Activated naive CD8-positive, alpha-beta T cell treated with anti-CD3 and anti-CD28 coated beads for 36 hours (primary cell): ENCODE measurements at places on chromosomes 5 and 9. TPM values are rescaled to one million over a fixed set of nuclear protein-coding genes. Genes with fewer than 3 reads are reported as not detected.

Gene GPR150
- 0.34 TPM for total RNA-seq

Gene TRAF1
- total RNA-seq, result 170 TPM

Gene NKD2
- 0.66 TPM for total RNA-seq

Gene IL31RA
- not detected for total RNA-seq

Gene PLAC8L1
- total RNA-seq, result not detected

DNA sequence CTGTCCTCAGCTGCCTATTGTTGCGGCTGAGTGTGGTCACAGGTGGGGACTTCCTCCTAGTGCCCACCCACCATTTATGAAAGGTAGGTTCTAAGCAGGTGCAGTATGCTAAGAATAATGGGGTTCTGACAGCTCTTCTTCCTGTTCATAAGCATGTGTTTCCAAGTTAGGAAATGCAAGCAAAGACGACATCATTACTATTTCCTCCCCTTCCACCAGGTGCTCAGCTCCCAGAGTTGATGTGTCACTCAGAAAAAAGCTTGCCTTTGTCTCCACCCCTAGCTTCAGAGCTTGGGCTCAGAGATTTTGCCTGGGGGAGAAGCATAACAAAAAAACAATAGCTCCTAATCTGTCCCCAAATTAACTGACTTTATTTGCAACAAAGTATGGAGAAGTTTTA lies 1076.7 kb downstream of the NR2F1-AS1 start:
- no peak overlapping the region for H3K27ac ChIP-seq
- no peaks in the 10 kb centered on the region for H3K27me3 ChIP-seq
- no peaks in the 10 kb centered on the region for H3K4me1 ChIP-seq
- no peak overlapping the region for H3K4me3 ChIP-seq

GRCh38 chr5:43514471-43514815 lies 505 bp downstream of the C5orf34 start:
- peak overlapping the region; percentile 95 for H3K27ac ChIP-seq
- peak overlapping the region; percentile 92 for H3K4me3 ChIP-seq
- peaks cover 20% of the 10 kb centered on the region for H3K4me1 ChIP-seq
- H3K27me3 ChIP-seq, result no peaks in the 10 kb centered on the region
- peaks cover 23% of the 10 kb centered on the region for H3K36me3 ChIP-seq
- DNase-seq, result no peak

- H3K4me1 ChIP-seq, result no peaks in the 10 kb centered on the region
- no peak for DNase-seq
- no peak overlapping the region for H3K4me3 ChIP-seq
- H3K36me3 ChIP-seq, result no peaks in the 10 kb centered on the region
Observed at GRCh38 chr5:161539016-161539415, 7.5 kb downstream of the GABRB2 start.

- no peak overlapping the region for H3K27ac ChIP-seq
- no peaks in the 10 kb centered on the region for H3K27me3 ChIP-seq
- H3K4me3 ChIP-seq, result no peak overlapping the region
- H3K36me3 ChIP-seq, result peaks cover 24% of the 10 kb centered on the region
Observed at GRCh38 chr5:67146574-67146973, 50.0 kb downstream of the CD180 start.

DNA sequence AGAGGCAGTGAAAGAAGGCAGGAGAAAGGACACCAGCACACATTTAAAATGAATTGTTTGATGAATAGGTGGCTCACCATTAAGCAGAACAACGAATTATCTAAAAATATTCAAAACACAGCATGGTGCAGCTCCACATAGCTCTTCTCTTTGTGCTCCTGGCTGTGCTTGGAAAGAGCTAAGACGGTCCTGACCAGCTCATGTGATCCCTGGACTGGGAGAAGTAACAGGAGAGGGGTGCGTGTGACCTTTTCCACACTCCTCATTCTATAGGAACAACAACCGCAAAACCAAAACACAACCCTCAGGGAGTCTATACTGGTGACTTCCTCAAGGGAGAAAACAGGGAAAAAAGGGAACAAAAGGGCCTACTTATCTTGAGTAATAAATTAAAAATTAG lies 140.5 kb downstream of the DIRAS2 start:
- no peak overlapping the region for H3K4me3 ChIP-seq
- no peak overlapping the region for H3K27ac ChIP-seq
- DNase-seq, result no peak
- H3K27me3 ChIP-seq, result peaks cover 6% of the 10 kb centered on the region
- no peaks in the 10 kb centered on the region for H3K4me1 ChIP-seq

DNA sequence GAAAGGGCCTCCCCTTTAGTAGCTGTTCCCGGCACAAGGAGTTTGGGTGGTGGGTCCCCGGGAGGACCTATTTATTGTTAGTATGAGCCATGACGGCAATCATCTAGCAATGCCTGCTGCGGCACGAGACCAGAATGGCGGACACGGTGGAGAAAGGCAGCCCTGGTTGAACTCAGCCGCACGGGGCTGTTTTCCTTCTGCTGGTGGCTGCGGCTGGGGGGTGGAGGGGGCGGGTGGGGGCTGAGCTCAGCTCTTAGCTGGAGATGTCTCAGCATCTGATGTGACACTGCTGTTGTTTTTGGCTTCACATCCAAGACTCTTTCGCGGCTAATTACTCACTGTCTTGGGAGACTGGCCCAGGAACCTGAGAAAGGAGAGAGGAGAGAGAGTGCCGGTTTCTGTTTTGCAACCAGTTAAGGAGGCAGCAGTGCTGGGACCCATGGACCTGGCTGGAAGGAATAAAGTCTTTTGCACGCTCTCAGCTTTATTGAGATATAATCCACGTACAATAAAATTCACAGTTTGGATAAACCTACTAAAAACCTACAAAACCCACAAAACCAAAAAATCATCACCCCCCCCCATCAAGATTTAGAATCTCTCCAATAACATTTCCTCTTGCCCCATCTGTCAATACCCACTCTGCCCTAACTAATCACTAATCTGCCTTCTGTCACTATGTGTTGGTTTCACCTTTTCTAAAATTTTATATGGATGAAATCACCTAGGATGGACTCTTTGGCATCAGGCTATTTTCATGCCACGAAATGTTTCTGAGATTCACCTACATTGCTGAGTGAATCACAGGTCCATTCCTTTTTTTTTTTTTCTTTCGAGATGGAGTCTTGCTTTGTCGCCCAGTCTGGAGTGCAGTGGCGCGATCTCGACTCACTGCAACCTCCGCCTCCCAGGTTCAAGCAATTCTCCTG lies 81.8 kb upstream of the NEURL1B start:
- H3K27ac ChIP-seq, result no peak overlapping the region
- no peaks in the 10 kb centered on the region for H3K4me1 ChIP-seq
- no peak overlapping the region for H3K4me3 ChIP-seq
- H3K27me3 ChIP-seq, result no peaks in the 10 kb centered on the region
- no peaks in the 10 kb centered on the region for H3K36me3 ChIP-seq
- DNase-seq, result no peak

GRCh38 chr9:114056527-114056926 lies 21.6 kb downstream of the AMBP start:
- H3K4me1 ChIP-seq, result no peaks in the 10 kb centered on the region
- no peak for DNase-seq
- H3K27ac ChIP-seq, result no peak overlapping the region
- H3K27me3 ChIP-seq, result peaks cover under 1% of the 10 kb centered on the region

GRCh38 chr9:37715991-37716505 lies 37.6 kb upstream of the TRMT10B start:
- no peaks in the 10 kb centered on the region for H3K36me3 ChIP-seq
- no peak for DNase-seq
- no peak overlapping the region for H3K27ac ChIP-seq
- peaks cover 9% of the 10 kb centered on the region for H3K27me3 ChIP-seq

DNA sequence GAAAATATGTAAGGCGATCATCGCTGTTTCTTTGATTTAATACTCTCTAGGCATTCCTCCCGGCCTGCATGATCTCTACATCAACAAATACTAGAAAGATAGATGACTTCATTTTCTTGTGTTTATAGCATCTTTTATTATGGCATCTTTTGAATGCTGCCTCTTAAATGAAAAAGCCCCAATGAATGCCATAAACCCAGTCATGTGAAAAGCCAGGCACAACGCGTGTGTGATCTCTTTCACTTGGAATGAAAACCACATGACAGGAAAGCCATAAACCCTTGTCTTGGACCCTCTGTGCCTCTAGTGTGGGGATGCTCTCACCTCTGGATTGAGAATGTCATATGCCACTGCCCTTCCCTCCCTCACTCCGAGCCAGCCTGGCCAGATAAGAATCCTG lies 476.2 kb downstream of the SEMA5A start:
- no peak for DNase-seq
- no peak overlapping the region for H3K4me3 ChIP-seq
- H3K27ac ChIP-seq, result no peak overlapping the region
- no peaks in the 10 kb centered on the region for H3K4me1 ChIP-seq
- H3K36me3 ChIP-seq, result no peaks in the 10 kb centered on the region

DNA sequence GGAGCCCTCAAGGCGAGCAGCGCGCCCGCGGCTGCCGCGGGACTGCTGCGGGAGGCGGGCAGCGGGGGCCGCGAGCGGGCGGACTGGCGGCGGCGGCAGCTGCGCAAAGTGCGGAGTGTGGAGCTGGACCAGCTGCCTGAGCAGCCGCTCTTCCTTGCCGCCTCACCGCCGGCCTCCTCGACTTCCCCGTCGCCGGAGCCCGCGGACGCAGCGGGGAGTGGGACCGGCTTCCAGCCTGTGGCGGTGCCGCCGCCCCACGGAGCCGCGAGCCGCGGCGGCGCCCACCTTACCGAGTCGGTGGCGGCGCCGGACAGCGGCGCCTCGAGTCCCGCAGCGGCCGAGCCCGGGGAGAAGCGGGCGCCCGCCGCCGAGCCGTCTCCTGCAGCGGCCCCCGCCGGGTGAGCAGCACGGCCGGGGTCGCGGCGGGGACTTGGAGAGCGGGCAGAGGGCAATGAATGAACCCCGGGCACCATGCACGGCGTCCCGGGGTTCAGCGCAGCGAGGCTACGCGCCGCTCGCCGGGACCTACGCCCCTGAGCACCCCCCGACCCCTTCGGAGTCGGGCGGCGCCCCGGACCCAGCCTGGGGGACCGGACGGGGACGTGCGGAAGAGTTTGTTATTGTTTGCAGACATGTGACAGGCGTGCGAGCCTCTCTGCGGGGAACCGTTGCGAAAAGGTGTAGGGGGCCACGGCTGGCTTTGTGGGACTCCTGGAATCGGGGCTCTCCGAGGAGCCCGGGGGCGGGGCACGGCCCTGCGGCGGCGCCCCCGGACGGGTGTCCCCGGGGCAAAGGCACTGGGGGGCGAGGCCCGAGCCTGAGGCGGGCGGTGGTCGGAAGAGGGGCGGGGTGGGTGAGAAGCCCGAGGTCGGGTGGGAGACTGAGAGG lies 553 bp downstream of the MAP3K1 start:
- H3K27me3 ChIP-seq, result peaks cover 3% of the 10 kb centered on the region
- peaks cover 41% of the 10 kb centered on the region for H3K4me1 ChIP-seq
- peak; percentile 58 for DNase-seq
- peak overlapping the region; percentile 79 for H3K4me3 ChIP-seq
- H3K36me3 ChIP-seq, result peaks cover 8% of the 10 kb centered on the region

GRCh38 chr5:93078082-93079038 lies 502.7 kb downstream of the NR2F1-AS1 start:
- H3K4me3 ChIP-seq, result no peak overlapping the region
- no peaks in the 10 kb centered on the region for H3K27me3 ChIP-seq
- H3K4me1 ChIP-seq, result no peaks in the 10 kb centered on the region
- DNase-seq, result no peak
- H3K36me3 ChIP-seq, result no peaks in the 10 kb centered on the region

- peak overlapping the region; percentile 72 for H3K27ac ChIP-seq
- no peaks in the 10 kb centered on the region for H3K27me3 ChIP-seq
- peak overlapping the region; percentile 54 for H3K4me3 ChIP-seq
Observed at GRCh38 chr9:131349881-131350563, 43.9 kb upstream of the PRRC2B start.

DNA sequence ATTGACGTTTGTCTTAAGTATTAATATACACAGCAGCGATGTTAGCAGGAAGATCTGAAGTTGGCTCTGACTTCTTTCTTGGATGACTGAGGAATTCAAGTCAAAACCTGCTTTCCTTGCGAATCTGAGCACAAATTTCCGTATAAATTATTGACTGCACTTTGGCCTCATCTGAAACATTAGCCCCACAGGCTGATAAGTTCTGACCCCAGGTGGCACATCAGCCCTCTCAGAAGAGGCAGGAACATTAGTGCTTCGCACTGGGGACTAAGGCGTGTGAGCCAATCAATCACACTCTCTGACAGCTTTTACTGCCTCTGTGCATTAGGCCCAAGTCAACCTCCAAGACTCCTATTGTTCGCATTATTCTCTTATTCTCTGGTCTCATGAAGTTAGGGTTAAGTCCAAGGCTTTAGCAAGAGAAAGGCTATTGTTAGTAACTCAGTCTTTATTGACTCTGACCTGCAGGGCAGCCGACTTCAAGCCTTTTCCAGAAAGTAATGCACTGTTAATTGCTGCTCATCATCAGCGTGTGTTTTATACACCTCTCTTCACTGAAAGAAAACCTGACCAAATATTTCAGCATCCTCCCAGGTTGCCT lies 84.2 kb downstream of the ZNF608 start:
- H3K4me3 ChIP-seq, result no peak overlapping the region
- H3K27ac ChIP-seq, result no peak overlapping the region
- no peak for DNase-seq
- no peaks in the 10 kb centered on the region for H3K4me1 ChIP-seq
- H3K36me3 ChIP-seq, result no peaks in the 10 kb centered on the region

- no peak for DNase-seq
- H3K4me3 ChIP-seq, result no peak overlapping the region
- peaks cover 11% of the 10 kb centered on the region for H3K4me1 ChIP-seq
- H3K27me3 ChIP-seq, result peaks cover 17% of the 10 kb centered on the region
- H3K36me3 ChIP-seq, result no peaks in the 10 kb centered on the region
Observed at GRCh38 chr5:168404365-168404764, 81.9 kb upstream of the RARS1 start.

DNA sequence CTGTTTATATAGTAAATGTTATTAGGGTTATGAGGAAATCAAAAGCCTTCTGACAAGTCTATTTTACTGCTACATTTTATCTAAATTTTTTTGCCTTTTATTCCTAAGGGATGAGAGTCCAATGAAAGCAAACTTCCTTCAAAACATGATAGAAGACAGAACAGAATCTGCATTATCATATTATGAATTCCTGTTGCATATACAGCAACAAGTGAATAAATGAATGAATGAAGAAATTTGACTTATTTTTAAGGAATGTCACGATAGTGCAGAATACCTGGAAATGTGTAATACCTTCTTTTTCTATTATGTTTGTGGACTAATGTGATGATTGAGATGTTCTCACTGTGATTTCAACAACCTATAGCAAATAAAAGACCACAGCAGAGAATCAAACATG lies 13.5 kb upstream of the CAMLG start:
- no peaks in the 10 kb centered on the region for H3K27me3 ChIP-seq
- H3K36me3 ChIP-seq, result peaks cover 1% of the 10 kb centered on the region
- no peaks in the 10 kb centered on the region for H3K4me1 ChIP-seq
- no peak overlapping the region for H3K27ac ChIP-seq

DNA sequence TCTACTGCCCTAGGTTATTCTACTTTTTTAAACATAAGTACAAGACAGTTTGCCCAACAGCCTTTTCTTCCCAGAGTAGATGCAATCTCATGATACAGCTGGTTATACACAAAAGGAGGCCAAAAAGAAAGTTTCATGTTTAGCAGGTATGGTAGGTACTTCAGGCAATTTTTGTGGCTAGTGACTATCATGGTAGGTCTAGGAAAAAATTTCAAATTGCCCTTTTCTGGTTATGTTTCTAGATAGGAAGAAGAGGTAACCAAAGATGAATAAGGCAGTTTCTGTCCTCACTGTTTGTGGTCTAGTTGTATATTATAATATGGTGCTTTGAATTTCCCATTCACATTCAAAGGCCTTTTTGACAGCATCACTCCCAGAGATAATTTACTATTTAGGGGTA lies 19.7 kb downstream of the MEGF9 start:
- no peaks in the 10 kb centered on the region for H3K27me3 ChIP-seq
- peak overlapping the region; percentile 63 for H3K27ac ChIP-seq
- no peak overlapping the region for H3K4me3 ChIP-seq
- no peak for DNase-seq

- H3K4me3 ChIP-seq, result no peak overlapping the region
- DNase-seq, result no peak
- peaks cover 8% of the 10 kb centered on the region for H3K4me1 ChIP-seq
- no peaks in the 10 kb centered on the region for H3K36me3 ChIP-seq
- H3K27ac ChIP-seq, result no peak overlapping the region
Observed at GRCh38 chr9:134343637-134344036, 17.4 kb downstream of the RXRA start.
